ENCODE measurements at places on chromosomes 1 and 21. TPM values are rescaled to one million over a fixed set of nuclear protein-coding genes. Genes with fewer than 3 reads are reported as not detected.

LGR6 gene
- not detected for total RNA-seq

LRRN2 gene
- total RNA-seq: not detected

BACE2 gene
- total RNA-seq: 1.4 TPM

PGLYRP4 gene
- not detected for total RNA-seq

EXTL1 gene
- total RNA-seq: 26.5 TPM

ZSCAN20 gene
- total RNA-seq: 4.3 TPM

KMO gene
- not detected for total RNA-seq

CSMD2 gene
- under 0.01 TPM for total RNA-seq

RPE65 gene
- not detected for total RNA-seq

Data from myometrial cell (primary cell).